ENCODE measurements at places on chromosomes 5 and 9.

GRCh38 chr9:14188538-14188937 lies 125.4 kb downstream of the NFIB start:
- no peak for DNase-seq

- no peak for DNase-seq
These were observed 15.2 kb upstream of the RXFP3 start for GRCh38 chr5:33921002-33921401.

- no peak for DNase-seq
These were observed 978 bp downstream of the CFAP157 start for GRCh38 chr9:127707766-127708165.

- DNase-seq, result peak; percentile 43
These were observed 57.2 kb downstream of the ITGA1 start for GRCh38 chr5:52844885-52845284.

DNA sequence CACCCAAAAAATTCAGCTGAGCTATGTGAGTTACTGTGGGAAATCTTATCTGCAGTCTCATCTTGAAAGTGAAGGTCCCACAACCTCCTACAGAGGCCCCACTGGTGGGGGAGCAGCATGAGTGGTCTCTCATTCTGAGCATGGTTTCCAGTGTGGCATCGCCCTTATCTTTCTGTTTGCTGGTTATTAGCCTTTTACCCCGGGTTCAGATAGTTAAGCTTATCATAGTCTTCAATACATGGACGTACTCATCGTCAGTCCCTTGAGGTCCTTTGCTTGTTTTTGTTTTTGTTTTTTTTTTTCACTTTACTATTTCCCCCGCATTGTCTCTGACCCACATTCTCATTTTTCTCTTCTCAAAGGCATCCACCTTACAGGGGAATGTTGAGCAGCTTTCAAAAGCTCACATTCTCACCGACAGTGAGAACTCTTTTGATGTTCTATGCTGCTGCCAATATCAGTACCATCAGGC lies 7.7 kb upstream of the HAVCR2 start:
- DNase-seq, result no peak

GRCh38 chr9:100602342-100602801 lies 24.5 kb downstream of the CAVIN4 start:
- DNase-seq, result peak; percentile 52

DNA sequence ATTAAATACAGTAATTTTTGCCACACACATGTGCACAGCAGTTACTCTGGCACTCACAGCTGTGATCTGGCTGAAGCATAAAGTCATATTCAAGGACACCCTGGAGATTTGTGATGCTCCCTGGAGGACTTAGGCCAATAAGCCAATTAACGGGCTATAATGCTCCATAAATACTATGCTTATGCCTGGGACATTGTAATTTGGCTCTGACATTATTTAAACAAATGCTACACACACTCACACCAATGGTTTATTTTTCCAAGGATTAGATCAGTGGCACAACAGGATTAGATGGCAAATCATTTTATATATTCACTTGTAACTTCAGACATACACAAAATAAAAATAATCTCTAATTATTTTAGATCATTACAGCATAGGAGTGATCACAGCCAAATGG lies 111.2 kb downstream of the LMNB1 start:
- no peak for DNase-seq

GRCh38 chr9:22316645-22317044 lies 130.0 kb upstream of the DMRTA1 start:
- DNase-seq, result no peak

DNA sequence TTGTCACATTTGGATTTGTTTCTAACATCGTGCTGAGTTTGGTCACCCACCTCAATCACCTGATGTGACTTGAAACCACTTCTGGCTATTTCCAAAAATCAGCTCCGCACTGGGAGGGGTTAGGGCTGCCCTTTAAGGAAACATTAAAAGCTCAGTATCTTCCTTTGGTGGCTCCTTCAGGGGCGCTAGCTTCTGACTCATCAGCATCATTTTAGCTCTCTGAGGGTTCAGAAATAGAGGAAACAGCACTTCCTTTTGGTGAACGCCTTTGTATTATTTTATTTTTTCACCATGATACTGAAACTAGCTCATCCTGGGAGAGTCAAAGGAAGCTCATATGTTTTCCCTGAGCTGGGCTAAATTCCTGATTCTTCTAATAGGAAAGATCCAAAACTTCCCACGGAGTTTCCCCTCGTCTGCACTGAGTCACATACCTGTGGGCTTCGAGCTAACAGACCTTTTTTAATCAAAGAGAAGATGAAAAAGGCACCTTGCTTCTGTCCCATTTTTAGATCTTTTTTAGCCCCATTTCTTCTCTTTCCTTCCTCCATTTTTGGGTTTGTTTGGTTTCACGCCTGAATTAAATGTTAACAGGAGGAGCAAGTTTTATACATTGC lies 48.2 kb downstream of the ROPN1L start:
- DNase-seq, result peak; percentile 29

DNA sequence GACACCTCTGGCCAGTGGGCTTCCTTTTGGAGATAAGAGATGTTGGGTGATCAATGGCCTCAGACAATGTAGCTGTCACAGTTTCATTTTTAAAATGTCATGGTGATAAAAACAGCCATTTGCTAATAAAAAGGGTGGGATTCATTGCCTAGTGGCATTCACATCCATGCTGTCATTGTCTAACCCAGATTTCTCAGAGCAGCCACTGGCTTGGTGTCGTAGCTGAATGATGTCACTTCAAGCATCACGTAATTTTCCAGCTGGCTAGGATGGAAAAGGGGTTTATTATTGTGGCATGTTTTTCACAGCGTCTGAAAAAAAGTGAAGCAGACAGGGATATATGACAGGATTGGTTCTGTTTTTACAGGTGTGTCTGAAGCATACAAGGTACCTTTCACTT lies 184.7 kb downstream of the AOPEP start:
- no peak for DNase-seq

DNA sequence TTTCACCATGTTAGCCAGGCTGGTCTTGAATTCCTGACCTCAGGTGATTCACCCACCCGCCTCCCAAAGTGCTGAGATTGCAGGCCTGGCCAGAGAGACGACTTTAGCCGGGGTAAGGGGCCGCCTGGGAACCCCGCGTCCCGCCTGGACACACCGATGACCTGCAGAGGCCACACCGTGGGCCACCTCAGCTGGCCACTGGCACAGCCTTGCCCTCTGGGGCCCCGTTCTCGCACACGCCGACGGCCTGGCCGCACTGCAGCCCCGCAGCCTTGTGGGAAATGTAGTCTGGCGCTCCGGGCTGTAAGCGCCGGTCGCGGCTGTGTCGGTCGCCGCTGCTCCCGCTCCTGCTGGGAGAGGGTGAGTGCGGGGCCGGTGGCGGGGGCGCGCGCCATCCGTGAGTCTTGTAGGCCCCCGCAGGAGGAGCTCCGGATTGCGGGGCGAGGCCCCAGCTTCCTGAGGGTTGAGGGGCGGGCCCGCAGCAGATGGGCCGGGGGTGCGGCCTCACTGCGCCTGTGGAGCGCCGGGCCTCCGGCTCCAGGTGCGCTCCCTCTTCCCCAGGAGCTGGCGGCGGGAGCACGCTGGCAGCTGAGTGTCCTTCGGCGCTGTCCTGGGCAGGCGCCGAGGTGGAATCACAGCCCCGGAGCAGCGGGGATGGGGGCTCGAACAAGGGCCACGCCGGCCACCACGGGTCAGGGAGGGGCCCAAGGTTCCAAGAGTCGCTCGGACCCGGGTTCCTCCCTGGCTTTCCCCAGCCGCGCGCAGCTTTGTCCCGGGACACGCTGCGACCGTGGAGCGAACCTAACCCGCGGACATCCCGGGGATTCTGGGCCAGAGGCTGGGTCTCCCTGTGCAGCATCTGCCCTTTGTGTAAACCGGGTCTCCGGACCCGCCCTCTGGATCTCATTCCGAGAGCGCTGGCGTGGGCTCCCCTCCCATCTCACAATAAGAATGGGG lies at the start of gene ZFP2:
ZFP2 (plus strand) TSS at position 299 of the 957 bp plus-strand sequence. CDS start 35,401 bp downstream, outside the sequence.
- peak; percentile 77 for DNase-seq

- DNase-seq, result no peak
These were observed 57.1 kb downstream of the SUB1 start for GRCh38 chr5:32642276-32643002.

DNA sequence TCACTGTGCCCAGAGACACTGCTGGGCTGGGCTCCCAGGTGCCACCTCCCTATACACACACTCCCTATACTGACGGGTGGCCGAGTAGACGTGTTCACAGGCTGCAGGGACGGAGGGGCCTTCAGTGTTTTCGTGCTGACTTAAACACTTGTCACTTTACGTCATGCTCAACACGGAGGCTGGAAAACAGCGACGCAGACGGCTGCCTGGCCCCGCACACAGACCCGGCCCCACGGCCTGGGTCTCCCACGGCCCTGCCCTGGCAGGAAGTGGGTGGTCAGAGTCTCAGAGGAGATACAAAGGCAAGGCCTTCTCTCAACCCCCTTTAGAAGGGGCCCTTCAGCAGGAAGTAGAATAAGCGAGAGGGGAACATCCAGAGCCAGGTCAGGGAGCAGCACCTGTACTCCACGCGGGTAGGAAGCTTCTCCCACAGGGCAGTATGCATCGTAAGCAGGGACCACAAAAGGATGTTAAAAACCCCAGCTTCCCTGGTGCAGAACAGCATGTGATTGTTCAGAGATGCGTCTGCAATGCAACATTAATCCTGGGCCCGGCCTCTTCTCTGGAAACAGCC lies 11.9 kb upstream of the TBC1D9B start:
- DNase-seq, result no peak

GRCh38 chr5:104932431-104932830 lies 1369.8 kb upstream of the NUDT12 start:
- DNase-seq, result no peak

DNA sequence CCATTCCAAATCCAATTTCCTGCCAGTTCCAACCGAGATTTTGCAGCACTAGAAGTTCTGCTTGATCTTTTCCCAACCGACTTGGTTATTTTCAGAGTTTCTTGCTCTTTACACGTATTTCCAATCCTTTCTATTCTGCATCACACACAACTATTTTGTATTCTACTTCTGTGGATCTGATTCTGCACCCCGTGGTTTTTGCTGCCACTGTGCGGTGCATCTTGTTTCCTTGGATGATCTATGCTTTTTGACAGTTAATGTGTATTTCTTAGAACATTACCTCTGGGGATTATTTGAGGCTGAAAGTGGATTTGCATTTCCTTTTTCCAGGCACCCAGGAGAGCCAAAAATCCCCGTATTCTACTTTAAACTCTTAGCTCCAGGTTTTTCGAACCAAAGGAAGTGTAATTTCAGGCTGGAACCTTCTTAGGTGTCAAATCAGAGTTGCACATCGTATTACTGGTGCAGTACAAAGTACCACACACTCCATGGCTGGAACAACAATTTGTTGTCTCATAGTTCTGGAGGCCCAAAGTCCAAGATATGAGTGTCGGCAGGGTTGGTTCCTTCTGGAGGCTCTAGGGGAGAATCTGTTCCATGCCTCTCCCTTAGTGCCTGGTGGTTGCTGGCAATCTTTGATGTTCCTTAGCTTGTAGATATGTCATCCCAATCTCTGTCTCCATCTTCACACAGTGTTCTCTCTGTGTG lies 14.7 kb upstream of the SARDH start:
- no peak for DNase-seq

- peak; percentile 63 for DNase-seq
These were observed 131.1 kb upstream of the ICE1 start for GRCh38 chr5:5291357-5291756.

- no peak for DNase-seq
These were observed 3.9 kb downstream of the CDKN2B start for GRCh38 chr9:22005021-22005701.

All from Daoy (cell line).